Effector memory CD8-positive, alpha-beta T cell (primary cell): ENCODE measurements at places on chromosomes 5 and 9.
A peak's percentile ranks its signal among the peaks of the same experiment; 100 is the strongest.

DNA sequence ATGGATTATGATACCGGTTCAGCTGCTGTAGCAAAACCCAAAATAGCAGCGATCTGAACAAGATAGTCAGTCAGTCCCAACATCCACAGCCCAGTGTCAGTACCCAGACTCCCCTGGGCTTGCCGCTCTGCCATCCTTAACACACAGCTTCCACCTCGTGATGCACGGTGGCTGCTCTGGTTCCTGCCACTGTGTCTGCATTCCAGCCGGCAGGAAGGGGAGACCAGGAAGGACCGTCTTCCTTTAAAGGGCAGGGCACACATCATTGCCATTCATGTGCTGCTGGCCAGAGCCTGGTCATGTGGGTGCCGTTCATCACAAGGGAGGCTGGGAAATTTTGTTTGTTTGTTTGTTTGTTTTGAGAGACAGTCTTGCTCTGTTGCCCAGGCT, 131.0 kb upstream of the IER5L start:
- no peak overlapping the region for H3K27ac ChIP-seq
- no peak overlapping the region for H3K4me3 ChIP-seq

GRCh38 chr5:40833712-40834229, 1.3 kb downstream of the RPL37 start:
- peaks cover 47% of the 10 kb centered on the region for H3K4me1 ChIP-seq
- no peaks in the 10 kb centered on the region for H3K27me3 ChIP-seq
- peak overlapping the region; percentile 99 for H3K27ac ChIP-seq
- H3K36me3 ChIP-seq, result peaks cover 71% of the 10 kb centered on the region

DNA sequence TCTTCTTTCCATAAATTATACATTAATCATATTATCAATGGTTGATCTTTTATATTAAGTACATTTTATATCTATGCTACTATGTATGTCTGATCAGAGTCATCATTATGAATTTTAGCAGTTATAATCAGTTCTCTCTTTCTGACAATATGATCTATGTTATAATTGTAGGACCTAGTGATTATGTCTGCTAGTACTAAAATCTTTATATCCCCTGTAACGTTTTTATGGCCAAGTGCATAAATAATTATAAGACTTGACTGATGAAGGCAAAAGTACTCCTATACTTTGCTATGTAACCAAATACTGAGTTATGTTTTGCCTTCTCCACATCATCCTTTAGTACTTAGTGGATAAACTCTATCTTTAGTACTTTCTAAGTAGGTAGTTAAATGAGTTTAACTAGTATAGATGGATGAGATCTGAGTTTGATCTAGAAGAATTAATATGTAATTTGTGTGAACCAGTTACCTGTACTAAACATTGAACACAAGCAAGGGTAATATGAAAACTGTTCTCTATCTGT, 75.4 kb downstream of the SLF1 start:
- H3K4me3 ChIP-seq, result no peak overlapping the region
- peaks cover 10% of the 10 kb centered on the region for H3K4me1 ChIP-seq
- peaks cover 11% of the 10 kb centered on the region for H3K36me3 ChIP-seq
- no peak overlapping the region for H3K27ac ChIP-seq

DNA sequence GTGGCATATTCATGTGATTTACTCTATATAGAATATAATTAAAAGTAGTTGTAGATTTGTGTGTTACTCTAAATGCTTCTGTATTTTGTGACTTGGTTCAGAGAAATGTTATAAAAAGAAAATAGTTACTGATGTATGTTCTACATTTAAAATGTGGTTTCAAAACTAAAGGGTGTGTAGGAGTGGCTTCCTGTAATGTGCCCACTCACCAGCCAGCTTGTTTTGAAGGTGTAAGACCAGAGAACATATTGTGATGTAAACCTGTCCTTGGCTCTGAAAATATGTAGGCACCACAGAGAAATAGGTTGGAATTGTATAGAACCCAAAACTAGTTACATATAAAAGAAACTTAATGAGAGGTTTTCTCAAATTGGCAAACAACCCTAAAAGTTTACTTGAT, 51.2 kb upstream of the ARRDC3 start:
- H3K36me3 ChIP-seq, result no peaks in the 10 kb centered on the region
- peak overlapping the region; percentile 51 for H3K4me3 ChIP-seq
- peak overlapping the region; percentile 83 for H3K27ac ChIP-seq
- peaks cover 16% of the 10 kb centered on the region for H3K4me1 ChIP-seq
- no peak for DNase-seq
- H3K27me3 ChIP-seq, result no peaks in the 10 kb centered on the region

- H3K27ac ChIP-seq, result no peak overlapping the region
- no peaks in the 10 kb centered on the region for H3K36me3 ChIP-seq
- no peak overlapping the region for H3K4me3 ChIP-seq
Measured at GRCh38 chr9:12818431-12819000, 43.7 kb downstream of the LURAP1L start.

GRCh38 chr5:40410964-40411635, 268.6 kb upstream of the PTGER4 start:
- H3K4me1 ChIP-seq, result peaks cover 46% of the 10 kb centered on the region
- peak overlapping the region; percentile 62 for H3K4me3 ChIP-seq
- peak overlapping the region; percentile 99 for H3K27ac ChIP-seq
- no peak for DNase-seq
- no peaks in the 10 kb centered on the region for H3K27me3 ChIP-seq

- no peak overlapping the region for H3K27ac ChIP-seq
- H3K27me3 ChIP-seq, result peaks cover 28% of the 10 kb centered on the region
- no peak overlapping the region for H3K4me3 ChIP-seq
- H3K4me1 ChIP-seq, result no peaks in the 10 kb centered on the region
- H3K36me3 ChIP-seq, result no peaks in the 10 kb centered on the region
Measured at GRCh38 chr5:169354263-169354662, 53.3 kb upstream of the SLIT3 start.

DNA sequence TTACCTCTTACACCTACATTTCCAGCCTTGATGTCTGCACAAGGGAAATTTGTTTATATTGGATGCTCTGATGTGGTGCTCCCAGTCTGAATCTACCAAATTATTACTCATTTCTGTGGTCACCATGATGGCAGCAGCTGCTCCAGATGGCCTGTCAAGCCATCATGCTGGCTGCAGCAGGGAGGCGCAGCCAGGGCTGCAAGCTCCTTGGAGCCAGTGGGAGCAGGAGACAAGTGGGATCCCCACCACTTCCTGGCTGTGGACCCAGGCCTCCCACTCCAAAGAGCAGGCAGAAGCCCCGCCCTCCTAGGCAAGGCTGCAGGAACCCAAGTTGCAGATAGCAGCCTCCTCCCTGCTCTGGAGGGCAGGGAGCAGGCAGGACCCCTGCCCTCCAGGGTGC, 241.1 kb upstream of the ATP10B start:
- no peak overlapping the region for H3K27ac ChIP-seq
- no peaks in the 10 kb centered on the region for H3K4me1 ChIP-seq

DNA sequence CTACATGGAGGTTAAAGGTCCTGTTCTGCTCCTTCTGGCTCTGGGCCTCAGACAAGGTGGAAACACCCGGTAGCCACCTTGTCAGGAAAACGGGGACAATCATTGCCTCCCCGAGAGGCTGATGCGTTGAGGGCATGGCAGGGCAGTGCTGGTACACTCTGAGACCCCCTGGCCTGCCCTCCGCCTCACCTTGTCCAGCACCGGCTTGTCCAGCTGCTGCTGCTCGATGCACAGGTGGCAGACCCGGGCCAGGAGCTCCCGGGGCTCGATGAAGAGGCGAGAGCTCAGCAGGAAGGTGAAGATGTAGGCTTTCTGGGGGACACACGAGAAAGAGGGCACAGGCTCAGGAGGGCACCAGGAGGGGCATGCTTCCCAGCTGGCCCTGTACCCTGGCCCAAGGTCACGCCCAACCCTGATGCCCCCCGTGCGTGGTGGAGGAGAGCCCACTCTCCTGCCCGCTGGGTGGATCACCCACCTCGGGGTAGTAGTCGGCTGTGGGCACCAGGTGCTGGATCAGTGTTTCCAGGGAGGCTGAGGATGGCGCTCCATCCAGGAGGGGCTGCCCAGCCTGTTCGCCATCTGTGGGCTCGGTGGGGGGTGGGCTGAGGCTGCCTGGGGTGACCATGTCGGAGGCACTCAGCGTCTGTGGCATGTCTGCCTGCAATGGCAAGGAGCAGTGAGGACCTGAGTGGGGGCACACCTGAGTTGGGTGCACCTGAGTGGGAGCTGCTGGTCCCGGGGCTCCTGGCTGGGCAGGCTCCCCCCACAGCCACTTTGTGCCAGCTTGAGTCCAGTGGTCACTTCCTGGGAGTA, 66.0 kb upstream of the RNF130 start:
- no peak overlapping the region for H3K27ac ChIP-seq
- no peak overlapping the region for H3K4me3 ChIP-seq
- H3K36me3 ChIP-seq, result no peaks in the 10 kb centered on the region
- H3K27me3 ChIP-seq, result peaks cover 29% of the 10 kb centered on the region
- peaks cover 3% of the 10 kb centered on the region for H3K4me1 ChIP-seq

DNA sequence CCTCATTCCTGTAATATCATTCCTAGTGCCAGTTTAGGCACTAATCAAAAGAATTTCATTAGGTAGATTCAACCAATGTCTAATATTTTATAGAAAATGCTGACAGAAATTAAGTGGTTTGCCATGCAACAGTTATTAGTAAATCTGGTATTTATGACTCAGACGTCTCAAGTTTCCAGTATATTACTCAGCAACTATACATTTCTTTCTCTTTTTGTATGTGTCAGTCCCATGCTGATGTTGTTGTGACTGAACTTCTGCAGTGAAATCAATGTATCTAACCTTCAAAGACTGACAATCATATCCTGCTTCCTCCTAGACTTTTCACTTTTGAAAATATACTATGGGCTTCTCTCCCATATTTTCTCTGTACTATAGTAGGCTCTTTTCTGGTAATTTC, 822.5 kb downstream of the NR2F1-AS1 start:
- no peak overlapping the region for H3K27ac ChIP-seq
- no peaks in the 10 kb centered on the region for H3K27me3 ChIP-seq
- no peak overlapping the region for H3K4me3 ChIP-seq
- H3K36me3 ChIP-seq, result no peaks in the 10 kb centered on the region
- no peak for DNase-seq

- H3K4me3 ChIP-seq, result no peak overlapping the region
- H3K27ac ChIP-seq, result no peak overlapping the region
- no peaks in the 10 kb centered on the region for H3K36me3 ChIP-seq
Measured at GRCh38 chr5:52838326-52839015, 50.8 kb downstream of the ITGA1 start.
